ENCODE measurements at places on chromosomes 6 and 20. TPM values are rescaled to one million over a fixed set of nuclear protein-coding genes. Genes with fewer than 3 reads are reported as not detected.

GRCh38 chr6:37714836-37715420 lies 17.2 kb upstream of the MDGA1 start:
- DNase-seq = no peak

DNA sequence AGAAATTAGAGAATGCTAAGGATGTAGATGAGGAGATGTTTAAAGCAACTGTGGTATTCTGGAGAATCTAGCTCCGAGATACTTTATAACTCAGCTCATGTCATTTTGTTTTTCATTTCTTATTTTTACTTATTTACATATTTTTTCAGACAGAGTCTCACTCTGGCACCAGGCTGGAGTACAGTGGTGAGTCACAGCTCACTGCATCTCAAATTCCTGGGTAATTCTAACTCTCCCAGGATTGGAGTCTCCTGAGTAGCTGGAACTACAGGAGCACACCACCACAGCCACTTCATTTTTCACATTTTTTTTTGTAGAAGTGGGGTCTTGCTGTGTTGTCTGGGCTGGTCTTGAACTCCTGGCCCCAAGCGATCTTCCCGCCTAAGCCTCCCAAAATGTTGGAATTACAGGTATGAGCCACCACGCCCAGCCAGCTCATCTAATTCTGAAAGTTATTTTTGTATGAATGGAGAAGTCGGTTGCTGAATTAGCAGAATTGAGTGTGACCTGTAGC lies 94.3 kb upstream of the FAM8A1 start:
- peak; percentile 70 for DNase-seq

CFB gene
- total RNA-seq = 7.8 TPM

- peak; percentile 64 for DNase-seq
Observed at GRCh38 chr20:31815408-31816188, 3.6 kb upstream of the MYLK2 start.

GRCh38 chr20:3595541-3595940 lies 67.7 kb downstream of the GFRA4 start:
- DNase-seq = no peak

MBOAT1 gene
- 32.3 TPM for total RNA-seq

Data from M059J (cell line).